ENCODE measurements at places on chromosomes 3 and 15.

DNA sequence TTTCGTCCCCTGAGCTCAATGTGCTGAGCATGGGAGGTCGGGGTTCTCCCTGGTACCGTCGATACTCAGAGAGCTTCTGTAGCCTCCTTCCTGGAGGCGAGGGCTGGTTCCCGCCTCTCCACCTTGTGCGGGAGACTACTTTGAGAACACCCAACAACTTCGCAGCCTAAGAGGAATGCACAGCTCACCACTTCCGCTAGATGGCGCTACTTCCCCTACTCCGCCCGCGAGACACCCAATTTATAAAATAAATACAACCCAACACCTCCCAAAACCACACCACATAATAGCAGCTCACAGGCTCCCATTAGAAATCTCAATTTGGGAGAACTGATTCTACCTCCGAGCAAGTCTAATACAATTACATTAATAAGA lies 1.2 kb downstream of the RGMA start:
- peak; percentile 81 for DNase-seq

- no peak for DNase-seq
Measured at GRCh38 chr3:61589856-61590255, 28.5 kb downstream of the PTPRG start.

- DNase-seq, result no peak
Measured at GRCh38 chr15:39275066-39275465, 305.8 kb upstream of the THBS1 start.

- DNase-seq, result no peak
Measured at GRCh38 chr15:90917569-90917968, 14.5 kb downstream of the MAN2A2 start.

- DNase-seq, result no peak
Measured at GRCh38 chr15:96328181-96328876, 2.2 kb upstream of the NR2F2 start.

- peak; percentile 37 for DNase-seq
Measured at GRCh38 chr3:10508619-10509260, 3.4 kb upstream of the ATP2B2 start.

- DNase-seq, result no peak
Measured at GRCh38 chr15:76991048-76991447, 3.9 kb upstream of the PSTPIP1 start.

DNA sequence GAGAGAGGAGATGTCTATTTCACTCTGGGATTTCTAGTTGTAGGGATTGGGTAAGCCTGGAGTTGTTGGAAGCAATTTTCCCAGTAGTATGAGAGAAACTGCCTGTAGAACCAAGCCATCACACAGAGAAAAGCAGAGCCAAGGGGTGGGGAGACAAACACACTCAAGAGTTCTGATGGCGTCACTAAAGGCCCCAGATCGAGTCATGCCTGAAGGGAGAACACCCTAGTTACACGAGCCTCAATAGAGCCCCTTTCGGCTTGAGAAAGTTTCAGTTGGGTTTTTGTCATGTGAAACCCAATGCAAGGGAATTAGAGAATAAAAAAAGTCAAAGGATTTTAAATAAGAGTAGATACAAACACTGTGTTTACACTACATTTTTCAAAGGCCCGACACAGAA lies 66.1 kb upstream of the PFN2 start:
- DNase-seq, result no peak

- DNase-seq, result no peak
Measured at GRCh38 chr15:83496766-83497165, 49.6 kb downstream of the SH3GL3 start.

DNA sequence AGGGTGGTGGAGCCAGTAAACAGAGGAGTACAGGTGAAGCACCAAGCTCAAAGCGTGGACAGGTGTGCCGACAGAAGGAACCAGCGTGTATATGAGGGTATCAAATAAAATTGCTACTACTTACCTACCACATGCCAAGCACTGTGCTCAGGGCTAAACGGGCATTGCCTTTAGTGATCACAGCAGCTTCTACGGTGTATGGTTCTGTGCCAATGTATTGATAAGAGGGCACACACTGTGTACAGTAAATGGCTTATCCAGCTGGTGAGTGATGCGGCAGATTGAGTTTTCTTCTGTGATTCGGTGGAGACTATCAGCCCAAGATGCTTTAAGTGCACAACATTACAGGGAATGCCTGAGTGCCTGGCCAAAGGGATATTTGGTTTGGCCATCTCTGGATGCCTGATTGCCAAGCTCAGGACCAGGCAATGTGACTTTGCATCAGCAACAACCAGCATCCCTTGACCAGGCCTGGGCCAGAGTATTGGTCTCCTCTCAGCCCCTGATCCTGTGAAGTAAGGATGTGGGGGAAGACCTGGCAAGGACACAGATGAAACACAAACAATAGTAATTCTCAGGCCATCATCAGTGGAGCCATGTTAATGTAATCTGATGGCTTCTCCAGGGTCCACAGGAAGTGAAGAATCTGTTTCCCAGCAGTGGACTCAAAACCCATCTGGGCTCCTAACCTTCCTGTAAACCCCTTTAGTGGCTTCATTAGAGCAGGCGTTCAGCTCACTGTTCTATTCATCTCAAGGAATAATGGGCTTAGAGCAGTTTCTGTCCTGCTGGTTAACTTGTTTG lies 14.1 kb downstream of the STARD5 start:
- no peak for DNase-seq

- DNase-seq, result peak; percentile 1
Measured at GRCh38 chr3:66839508-66839907, 158.6 kb upstream of the KBTBD8 start.

- peak; percentile 86 for DNase-seq
Measured at GRCh38 chr3:107753494-107753893, 230.7 kb downstream of the BBX start.

GRCh38 chr3:62600033-62600432 lies 226.7 kb upstream of the FEZF2 start:
- DNase-seq, result peak; percentile 44

- no peak for DNase-seq
Measured at GRCh38 chr3:141669434-141669833, 68.7 kb upstream of the RNF7 start.

- DNase-seq, result peak; percentile 62
Measured at GRCh38 chr15:64844576-64845145, 2.9 kb downstream of the PLEKHO2 start.

GRCh38 chr3:187617213-187617612 lies 53.0 kb downstream of the SST start:
- no peak for DNase-seq

DNA sequence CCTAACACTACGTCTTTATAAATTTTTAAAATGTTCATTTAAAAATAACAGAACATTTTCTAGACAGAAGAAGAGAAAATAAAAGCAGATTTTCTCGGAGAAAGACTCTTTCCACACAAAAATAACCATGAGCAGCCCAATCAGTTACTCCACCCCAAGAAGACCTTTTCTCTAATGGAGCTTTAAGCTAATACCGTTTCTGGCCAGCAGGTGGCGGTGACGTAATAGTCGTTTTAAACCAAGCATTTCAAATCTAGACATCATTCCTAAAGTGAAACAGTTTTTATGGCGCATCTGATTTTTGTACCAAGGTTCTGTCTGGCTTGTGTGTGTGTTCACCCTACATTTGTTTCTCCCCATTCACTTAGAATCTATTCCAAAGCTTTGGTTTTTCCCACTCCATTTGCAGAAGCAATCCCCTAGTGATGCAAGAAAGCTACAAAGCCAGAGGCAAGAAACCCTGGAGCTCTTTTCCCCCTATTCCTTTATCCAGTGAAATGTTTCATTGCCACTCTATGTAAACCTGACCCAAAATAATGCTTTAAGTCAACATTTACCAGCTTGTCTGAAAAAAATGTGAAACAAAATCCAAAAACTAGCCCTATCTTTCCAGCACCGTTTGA lies 336.7 kb upstream of the IGF1R start:
- DNase-seq, result peak; percentile 86

DNA sequence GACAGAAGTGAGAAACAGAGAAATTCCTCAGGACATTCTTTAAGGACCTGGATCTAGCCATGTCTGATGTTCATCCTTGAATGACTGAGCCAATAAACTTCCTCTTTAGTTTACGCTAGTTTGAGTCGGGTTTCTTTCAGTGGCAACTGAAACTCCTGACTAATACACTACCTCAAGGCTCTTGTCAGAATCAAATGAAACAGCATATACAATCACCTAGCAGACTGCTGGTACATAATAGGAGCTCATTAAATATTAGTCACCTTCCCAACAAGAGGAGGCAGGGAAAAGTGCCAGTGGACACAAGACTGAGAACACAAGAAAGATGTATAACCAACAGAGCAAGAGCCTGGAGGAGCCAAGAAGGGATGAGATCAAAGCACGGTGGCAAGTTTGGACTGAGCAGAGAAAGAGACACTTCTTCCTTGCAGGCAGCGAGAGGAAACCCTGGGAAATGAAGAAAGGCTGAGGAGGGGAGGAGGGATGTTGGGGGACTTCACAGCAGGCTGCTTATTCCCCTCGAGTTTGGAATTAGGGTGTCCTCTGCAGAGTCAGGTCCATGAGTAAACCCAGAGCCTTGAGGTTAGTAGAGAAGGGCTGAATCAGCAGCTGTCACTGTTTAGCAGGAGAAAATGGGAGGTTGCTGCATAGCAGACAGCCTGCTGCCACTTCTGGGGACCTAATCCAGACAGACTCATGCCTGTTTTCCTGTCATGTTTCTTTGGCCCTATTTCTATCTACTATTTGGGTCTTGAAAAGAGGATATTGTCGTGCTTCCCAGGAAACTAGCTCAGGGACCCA lies 73.3 kb downstream of the MRPL46 start:
- DNase-seq, result no peak

GRCh38 chr3:74621581-74621980 lies 7.1 kb upstream of the CNTN3 start:
- no peak for DNase-seq

GRCh38 chr3:7292362-7292761 lies 431.4 kb downstream of the GRM7 start:
- no peak for DNase-seq

- DNase-seq, result no peak
Measured at GRCh38 chr15:25863111-25863967, at the start of gene ATP10A. Gene ATP10A, minus strand, starts transcription at chr15:25863327. Its CDS starts 231 bp downstream, at chr15:25863096.

- peak; percentile 88 for DNase-seq
Measured at GRCh38 chr3:185552358-185552877, at the start of gene LIPH. Gene LIPH, minus strand, starts transcription at chr3:185552588. Its CDS starts 117 bp downstream, at chr3:185552471.

- DNase-seq, result no peak
Measured at GRCh38 chr3:122000936-122001605, 21.0 kb downstream of the ILDR1 start.

GRCh38 chr15:36265422-36265821 lies 314.0 kb upstream of the CDIN1 start:
- no peak for DNase-seq

DNA sequence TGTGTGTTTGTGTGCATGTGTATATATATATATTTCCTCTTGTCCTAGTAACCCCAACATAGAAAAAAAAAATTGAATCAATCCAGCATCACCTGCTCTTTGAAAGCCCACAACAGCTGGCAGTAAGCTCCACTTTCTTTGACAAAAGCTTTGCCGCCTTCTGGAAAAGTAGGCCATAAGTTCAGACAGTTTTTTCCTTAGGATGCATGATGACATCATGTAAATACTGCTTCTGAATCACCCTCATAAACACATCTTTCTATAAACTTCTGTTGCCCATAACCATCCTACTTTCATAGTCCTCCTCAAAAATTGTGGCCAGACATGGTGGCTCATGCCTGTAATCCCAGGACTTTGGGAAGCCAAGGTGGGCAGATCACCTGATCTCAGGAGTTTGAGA lies 67.4 kb downstream of the CSNK1G1 start:
- no peak for DNase-seq

- no peak for DNase-seq
Measured at GRCh38 chr3:194874783-194875182, 189.1 kb downstream of the FAM43A start.

GRCh38 chr3:94185753-94186152 lies 122.9 kb downstream of the NSUN3 start:
- no peak for DNase-seq

DNA sequence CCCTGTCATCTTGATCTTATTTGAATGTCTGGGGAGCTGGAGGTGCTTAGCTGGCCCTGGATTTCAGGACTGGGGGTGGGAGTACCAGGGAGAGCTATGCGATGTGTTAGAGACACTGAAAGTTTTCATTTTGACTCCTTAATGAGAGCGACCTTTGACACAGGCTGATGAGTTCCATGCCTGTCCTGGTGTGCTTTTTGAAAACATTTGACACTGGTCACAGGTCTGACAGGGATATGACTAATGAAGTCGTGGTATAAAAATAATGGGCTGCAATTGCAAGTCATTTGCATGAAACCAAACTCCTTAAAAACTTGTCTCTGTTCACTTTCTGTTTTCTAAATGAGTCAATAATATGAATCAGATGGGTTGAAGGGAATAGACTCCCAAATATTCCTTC lies 81.9 kb downstream of the MECOM start:
- DNase-seq, result peak; percentile 34

DNA sequence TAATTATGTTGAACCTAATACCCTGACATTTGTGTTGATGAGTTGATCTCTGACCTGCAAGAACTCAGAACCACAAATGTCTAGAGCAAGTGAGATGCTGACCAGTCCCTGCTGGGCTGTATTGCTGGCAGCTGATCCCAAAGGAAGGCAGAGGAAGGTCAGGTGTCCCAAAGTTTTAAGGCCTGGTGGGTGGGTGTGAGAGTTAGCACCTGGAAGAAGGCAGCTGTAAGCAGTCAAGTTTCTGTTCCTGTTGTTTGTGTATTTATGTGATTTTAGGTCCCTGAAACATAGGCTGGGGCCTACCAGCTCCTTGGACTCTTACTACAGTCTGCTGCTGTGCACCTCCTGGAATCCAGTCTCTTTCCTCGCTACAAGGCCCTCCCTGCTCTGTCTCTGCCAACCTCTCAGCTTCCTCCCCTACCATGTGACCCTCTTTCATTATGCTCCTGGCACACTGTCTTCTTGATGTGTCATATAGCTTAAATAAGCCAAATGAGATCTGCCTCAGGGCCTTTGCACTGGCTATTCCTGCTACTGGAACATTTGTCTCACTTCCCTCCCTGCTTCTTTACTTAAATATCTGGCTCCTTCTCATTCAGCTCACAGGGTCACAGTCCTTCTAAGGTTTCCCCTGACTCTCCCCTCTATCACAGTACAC lies 31.0 kb upstream of the ATOSA start:
- DNase-seq, result no peak

GRCh38 chr3:143875546-143875945 lies 27.3 kb upstream of the SLC9A9 start:
- no peak for DNase-seq

DNA sequence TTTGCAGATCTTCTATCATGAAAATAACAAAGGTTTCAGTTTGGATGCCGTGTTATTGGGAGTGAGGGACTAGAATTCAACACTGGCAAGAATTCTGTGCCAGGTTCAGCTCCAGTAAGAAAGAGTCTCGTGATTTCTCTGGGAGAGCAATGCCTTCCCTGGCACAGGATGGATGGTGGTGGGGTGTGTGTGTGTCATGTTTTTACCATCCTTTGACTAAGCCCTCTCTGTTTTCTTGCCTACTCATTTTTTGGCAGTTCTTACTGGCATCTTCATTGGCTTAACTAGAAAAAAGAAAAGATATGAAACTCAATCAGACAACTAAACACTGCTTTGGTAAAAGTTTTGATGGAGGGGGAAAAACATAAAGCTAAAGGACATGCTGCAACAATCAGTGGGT lies 86.6 kb downstream of the FMN1 start:
- no peak for DNase-seq

GRCh38 chr15:45449916-45450867 lies 71.8 kb upstream of the GATM start:
- DNase-seq, result no peak

GRCh38 chr3:179146911-179147513 lies 1.1 kb upstream of the PIK3CA start:
- peak; percentile 91 for DNase-seq
